ENCODE measurements at places on chromosomes 7 and 10.

GRCh38 chr10:27319752-27320431, 79.3 kb upstream of the ACBD5 start:
- DNase-seq, result peak; percentile 69

DNA sequence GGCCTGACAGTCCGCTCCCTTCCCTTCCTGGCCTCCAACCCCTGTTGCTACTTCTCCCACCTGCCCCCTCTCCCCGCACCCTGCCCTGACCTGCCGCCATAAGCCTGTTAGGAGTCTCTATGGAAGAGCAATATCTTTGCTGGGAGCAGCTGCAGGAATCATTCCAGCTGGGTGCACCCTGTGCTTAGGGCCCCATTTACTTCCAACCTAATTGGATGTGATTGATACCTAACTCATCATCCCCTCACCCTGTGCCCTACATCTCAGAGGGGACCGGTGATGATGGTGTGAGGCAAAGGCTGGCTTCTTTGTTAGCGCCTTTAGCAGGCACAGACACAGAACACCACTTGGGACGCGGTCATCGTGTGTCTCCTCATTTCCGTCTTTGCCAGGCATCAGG, 80.0 kb upstream of the FAM180A start:
- DNase-seq, result no peak

DNA sequence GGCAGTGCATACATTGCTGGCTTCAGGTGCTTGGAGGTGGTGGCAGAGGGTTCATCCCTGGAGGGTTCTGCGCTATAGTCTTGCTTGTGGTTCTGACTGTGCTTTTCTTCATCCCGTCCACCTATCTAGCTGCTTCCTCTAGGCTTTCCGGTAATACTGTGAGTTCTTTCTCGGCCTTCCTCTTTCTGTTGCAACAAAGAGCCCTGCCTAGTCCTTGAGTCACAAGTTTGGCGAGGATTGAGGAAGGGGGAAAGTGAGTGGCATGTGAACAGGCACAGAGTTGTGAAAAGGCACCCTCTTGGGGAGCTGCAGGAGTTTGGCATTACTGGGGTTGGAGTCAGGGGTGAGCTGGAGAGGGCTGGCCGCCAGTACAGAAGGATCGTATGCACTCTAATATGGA, 123.0 kb downstream of the SH2D4B start:
- DNase-seq, result no peak

DNA sequence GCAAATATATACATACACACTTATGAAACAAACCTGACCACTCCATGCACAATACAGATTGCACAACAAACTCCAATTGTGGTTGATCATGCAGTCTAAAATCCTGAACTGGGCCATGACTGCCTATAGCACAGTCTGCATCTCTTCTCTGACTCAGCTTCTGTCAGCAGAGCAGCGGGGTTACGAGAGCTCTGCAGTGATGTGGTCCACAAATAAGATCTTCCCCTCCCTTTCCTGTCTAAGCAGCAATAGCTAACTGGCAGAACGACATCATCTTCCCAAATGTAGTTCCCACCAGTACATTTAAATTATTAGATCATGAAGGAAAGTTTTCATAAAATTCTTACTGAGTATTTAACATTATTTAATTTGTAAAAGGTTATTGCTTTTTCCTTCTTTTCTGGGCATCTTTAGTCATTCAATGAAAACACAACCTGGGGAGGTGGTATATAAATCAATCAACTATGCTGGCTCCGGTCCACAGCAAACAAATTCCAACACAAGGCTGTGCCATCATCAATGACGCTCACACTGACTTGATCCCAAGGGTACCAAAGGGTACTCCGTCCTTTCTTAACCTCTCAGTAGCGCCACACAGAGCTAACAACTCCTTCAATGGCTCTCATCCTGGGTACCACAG, 17.1 kb downstream of the ARHGAP21 start:
- peak; percentile 56 for DNase-seq

DNA sequence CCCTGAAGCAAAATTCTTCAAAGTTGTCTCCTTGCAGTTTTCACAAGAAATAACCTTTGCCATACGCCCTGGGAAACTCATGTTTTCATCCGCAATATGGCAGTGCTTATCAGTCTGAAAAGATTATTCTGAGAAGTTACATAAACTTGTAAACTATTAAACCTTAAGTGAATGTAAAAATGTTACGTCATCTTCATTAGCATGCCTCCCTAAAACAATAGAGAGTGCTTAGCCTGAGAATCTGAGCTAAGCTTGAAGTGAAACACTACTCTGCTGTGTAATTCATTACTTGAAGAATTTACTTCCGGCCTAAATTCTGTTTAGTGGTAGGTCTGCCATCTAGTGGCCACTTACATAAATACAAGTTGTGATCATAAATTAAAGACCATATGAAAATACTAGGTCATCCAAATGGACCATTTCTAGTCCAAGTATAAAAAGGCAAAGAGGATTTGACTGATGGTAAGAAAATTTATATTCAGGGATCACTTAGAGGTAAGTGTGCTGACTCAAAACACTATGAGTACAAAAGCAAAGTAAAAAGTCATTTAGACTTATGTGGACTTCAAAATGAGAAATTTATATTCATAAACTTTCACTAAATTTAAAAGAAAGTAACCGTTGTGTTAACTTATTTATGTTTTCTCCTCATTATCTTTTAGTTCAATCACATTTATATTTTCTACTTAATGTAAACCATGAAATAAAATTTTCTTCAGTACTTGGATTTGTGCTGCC, 745.1 kb upstream of the LRRTM3 start:
- no peak for DNase-seq

DNA sequence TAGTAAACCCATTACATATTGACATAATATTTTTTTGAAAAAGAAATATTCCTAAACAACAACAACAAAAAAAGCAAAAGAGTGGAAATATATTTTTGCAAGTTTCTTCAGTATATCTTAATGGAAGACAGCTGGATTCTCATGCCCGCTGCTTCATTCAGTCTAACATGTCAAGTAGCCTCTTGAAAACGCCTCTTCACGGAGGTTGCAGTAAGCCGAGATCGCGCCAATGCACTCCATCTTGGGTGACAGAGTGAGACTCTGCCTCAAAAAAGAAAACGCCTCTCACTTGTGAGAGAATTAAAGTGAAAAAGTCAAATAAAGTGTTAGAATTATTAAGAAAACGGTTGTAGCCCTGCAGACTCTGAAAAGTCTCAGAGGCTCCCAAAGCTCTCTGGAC, 1.3 kb downstream of the CUTC start:
- no peak for DNase-seq

- no peak for DNase-seq
Measured at GRCh38 chr10:26432938-26433337, 5.2 kb upstream of the APBB1IP start.

GRCh38 chr7:32163141-32163806, 93.1 kb upstream of the PDE1C start:
- peak; percentile 56 for DNase-seq

- no peak for DNase-seq
Measured at GRCh38 chr7:77544518-77544917, 7.4 kb downstream of the PTPN12 start.

- no peak for DNase-seq
Measured at GRCh38 chr10:26994743-26995142, 105.6 kb downstream of the ANKRD26 start.

GRCh38 chr10:93893646-93894515, at the start of gene SLC35G1:
Gene SLC35G1 (plus strand): TSS chr10:93893978. CDS start chr10:93894034, 56 bp downstream.
- peak; percentile 22 for DNase-seq

GRCh38 chr10:11011984-11012383, 5.7 kb upstream of the CELF2 start:
- DNase-seq, result no peak

DNA sequence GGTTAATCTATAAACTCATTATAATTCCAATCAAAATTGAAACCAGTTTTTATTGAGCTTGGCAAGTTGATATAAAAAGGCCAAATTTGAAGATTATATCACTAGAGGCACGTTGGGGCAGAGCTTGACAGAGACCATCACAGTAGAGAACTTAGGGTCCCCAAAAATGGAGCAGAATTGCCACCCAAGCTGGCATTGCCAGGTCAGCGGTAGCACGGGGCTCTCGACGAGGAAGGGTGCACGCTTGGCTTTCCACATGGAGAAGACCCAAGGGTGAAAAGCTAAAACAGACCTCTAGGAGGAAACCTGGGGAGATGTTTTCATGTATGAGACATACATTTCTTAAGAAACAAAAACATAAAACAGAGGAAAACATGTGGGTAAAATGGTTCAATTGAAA, 4.3 kb upstream of the JAKMIP3 start:
- DNase-seq, result no peak

- no peak for DNase-seq
Measured at GRCh38 chr7:17674166-17674942, 265.9 kb downstream of the SNX13 start.

DNA sequence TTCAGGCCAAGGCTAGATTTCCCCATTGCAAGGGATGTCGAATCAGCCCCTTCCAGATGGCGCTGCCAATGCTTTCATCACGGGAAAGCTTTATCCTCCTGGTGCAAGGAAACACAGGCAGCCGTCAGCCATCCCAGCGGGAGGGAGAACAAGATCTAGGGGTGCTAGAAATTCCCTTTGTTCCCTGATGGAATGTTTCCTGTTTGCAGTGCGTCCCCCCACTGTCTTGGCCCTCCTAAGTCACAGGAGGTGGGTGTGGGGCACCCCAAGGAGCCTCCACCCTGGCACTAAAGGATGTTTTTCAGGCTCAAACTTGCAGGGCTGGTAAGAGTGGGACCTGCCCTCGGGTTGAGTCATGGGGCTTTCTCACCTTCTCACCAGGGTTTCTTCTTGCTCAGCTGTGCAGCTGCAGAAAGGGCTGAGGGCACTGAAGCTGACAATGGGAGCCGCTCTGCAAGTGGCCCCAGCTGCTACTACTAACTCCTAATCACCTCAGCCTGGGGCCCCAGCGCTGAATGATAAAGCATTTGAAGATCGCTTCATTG, 103.6 kb downstream of the PRPF18 start:
- DNase-seq, result no peak

DNA sequence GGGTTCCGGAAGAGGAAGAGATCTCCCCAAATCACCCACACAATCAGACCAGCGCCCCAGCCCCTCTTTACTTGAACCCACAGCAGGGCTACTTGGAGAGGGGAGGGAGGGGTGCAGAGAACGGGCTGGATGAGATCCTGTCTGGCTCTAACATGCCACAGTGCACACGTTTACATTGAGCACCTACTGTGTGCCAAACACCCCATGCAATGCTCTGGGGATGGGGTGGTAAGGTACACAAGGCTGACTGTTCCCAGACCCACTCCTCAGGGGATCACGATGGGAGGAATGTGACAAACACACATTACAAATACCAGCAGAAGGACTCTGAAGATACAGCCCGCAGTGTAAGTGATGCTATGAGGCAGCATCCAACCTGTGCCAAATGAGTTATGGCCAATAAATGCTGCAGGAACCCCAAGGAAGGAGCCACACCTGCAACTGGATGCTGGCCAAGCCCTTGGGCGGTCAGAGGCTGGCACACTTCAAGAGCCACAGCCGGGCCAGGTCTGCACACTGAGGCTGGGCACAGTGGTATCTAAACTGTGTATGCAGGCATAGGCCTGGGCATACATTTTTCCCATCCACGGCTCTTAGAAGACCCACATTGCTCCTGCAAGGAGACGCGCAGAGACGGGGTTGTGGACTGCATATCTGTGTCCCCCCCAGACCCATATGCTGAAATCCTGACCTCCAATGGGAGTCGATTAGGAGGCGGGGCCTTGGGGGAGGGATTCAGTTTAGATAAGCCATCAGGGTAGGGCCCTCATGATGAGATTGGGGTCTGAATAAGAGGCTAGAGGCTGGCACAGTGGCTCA, 6.4 kb downstream of the SPOCK2 start:
- DNase-seq, result no peak

- no peak for DNase-seq
Measured at GRCh38 chr10:105534086-105534485, 893.0 kb downstream of the SORCS3 start.

GRCh38 chr7:157021071-157021870, 10.8 kb upstream of the MNX1 start:
- no peak for DNase-seq

GRCh38 chr7:156791241-156791640, 101.7 kb downstream of the LMBR1 start:
- DNase-seq, result no peak

GRCh38 chr7:102721-103120, 89.7 kb upstream of the FAM20C start:
- DNase-seq, result no peak

- DNase-seq, result no peak
Measured at GRCh38 chr10:50439187-50439586, 184.6 kb downstream of the SGMS1 start.

GRCh38 chr7:155119801-155120382, 49.8 kb downstream of the HTR5A start:
- no peak for DNase-seq

DNA sequence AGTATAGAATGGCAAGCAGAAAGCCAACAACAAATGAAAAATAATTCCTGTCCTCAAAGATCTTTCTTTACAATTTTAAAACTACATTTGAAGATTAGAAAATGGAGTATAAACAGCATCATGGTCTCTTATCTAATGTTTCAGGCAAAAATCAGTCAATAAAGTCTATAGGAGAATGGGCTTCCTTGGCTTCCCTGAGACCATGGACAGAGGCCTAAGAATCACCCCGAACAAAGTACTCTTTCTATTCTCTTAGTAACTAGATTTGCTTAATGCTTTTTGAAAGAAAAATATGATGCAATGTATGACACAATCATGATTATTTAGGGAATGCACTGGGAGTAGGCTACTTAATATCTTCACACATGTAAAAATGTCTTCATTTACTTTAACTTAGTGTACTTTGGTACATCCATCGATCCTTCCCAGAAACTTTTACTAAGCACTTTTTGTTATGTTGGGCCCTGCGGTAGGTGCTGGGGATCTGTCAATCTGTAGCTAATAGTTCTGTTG, 17.3 kb downstream of the GRM3 start:
- DNase-seq, result no peak

GRCh38 chr7:46934198-46934825, 647.6 kb downstream of the TNS3 start:
- no peak for DNase-seq

- DNase-seq, result no peak
Measured at GRCh38 chr10:58577437-58577777, 64.7 kb downstream of the BICC1 start.

- no peak for DNase-seq
Measured at GRCh38 chr10:126349676-126350075, 38.6 kb downstream of the ADAM12 start.

DNA sequence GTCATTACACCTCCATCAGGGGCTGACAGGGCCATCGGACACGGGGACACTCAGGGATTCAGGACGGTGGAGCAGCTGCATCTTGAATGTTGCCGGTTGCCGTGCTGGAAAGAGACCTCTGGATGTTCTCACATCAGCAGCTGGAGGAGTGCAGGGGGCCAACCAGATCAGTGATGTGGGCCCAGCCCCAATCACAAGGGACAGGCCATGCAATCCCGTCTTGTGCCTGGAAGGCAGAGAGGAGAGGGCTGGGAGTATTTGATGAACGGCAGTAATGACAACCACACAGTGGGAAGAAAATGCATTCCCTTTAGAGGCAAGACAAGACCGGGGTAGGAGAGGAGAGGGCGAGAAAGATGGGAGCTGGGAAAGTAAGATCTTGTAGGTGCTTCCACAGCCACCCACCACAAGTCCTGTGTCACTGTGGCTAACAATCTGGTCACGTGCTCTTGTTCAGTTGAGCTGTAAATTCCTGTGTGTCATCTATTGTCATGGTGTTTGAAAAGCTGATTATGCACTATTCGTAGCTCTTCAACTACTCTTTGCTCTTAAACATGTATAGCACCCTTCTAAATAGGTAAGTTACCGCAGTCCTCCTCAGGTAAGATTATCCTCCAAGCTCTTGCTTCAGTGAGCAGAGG, 85.9 kb upstream of the LEP start:
- no peak for DNase-seq

- no peak for DNase-seq
Measured at GRCh38 chr10:59176241-59177030, at the start of gene PHYHIPL. Gene PHYHIPL (plus strand): TSS chr10:59176643. CDS start chr10:59176854, 211 bp downstream.

Measured in tibial artery (tissue), 4 donors.